ENCODE measurements at places on chromosomes 3 and 15.

DNA sequence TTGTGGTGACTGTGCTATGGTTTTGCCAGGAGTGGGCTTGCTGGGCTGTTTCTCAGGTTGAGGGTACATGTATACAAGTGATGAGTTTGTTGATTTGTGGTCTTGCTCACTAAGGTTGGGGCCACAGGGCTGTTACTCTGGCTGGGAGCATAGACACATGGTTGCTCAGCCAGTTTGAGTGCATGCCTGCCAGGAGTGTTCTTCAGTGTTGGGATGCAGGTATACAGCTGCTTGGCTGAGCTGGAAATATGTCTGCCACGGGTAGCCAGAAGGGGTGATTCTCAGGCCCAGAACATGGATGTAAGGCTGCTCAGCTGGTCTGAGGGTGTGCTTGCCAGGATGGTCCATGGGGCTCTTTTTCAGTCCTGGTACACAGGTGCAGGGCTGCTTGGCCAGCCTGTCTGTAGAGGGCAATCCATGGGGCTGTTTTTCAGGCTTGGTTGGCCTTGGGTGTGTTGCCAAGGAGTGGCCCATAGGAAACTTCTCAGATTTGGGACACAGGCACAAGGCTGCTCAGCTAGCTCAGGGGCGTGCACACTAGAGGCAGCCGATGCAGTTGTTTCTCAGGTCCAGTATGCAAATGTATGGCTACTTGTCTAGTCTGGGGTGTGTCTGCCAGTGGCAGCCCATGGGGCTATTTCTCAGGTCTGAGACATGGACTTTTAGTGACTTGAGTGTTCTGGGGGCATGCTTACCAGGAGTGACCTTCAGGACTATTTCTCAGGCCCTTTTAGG, 5.3 kb upstream of the ARHGAP31 start:
- DNase-seq = no peak

GRCh38 chr3:141530415-141530768, 43.6 kb downstream of the RASA2 start:
- no peak for DNase-seq

DNA sequence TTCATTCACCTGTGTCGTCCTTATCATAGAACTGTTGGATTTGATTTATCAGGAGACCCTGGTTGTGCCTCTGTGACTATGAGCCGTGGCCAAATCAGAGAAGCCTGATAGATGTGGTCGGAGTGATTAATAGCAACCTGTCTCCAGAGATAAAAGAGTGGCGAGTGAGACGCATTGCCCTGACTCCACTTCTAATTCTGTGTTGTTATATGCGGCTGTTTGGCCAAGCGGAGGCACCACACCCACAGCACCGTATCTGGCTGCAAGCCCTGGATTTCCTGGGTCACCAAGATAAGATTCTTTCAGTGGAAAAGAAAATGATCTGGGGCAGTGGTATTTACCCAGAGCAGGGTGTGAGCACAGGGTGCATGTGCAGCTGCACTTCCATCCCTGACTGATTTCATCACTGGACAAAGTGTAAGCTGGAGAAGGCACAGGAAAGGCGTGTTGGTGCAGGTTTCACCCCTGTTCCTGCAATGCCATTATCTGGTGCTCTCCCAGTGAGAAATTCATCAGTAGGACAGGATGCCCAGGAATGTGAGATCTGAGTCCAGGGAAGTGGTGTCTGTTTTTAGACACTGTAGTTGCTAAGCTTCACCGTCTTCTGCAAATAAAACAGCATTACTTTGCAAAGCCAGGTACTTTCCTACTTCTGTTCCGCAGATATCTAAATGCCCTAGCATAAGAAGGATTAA, 84.6 kb downstream of the CD47 start:
- DNase-seq = no peak

GRCh38 chr15:61226361-61227256, 2.5 kb downstream of the RORA start:
- no peak for DNase-seq

- DNase-seq = no peak
Measured at GRCh38 chr15:66994927-66995656, 70.3 kb upstream of the SMAD3 start.

GRCh38 chr3:31039145-31039544, 144.7 kb upstream of the GADL1 start:
- DNase-seq = no peak
